HCT116 (cell line): ENCODE measurements at places on chromosomes 6 and 20. TPM values are rescaled to one million over a fixed set of nuclear protein-coding genes. Genes with fewer than 3 reads are reported as not detected.

- no peak for DNase-seq
Observed at GRCh38 chr6:158060455-158061360, 79.0 kb downstream of the SYNJ2 start.

DNA sequence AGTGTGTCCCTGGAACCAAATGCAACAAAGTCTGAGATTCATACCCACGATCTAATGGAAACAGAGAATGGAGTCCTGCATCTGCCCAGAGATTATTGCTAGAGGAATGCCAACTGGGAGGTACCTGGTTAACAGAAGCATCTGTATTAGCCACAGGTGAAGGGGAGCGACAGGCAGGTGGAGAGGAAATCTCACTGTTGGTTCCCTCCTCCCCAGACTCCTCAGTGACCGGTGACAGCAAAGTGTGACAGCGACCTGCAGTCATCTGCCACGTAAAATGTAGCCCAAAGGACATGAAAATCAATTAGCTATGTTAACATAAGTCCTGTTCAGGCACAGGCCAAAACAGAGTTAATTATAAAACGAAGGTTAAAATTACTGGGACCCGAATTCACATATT is 336.6 kb downstream of the SYNE1 start:
- DNase-seq: no peak

The FAM209B gene
- not detected for total RNA-seq

The ISM1 gene
- total RNA-seq: 0.37 TPM

- no peak for DNase-seq
Observed at GRCh38 chr6:42923666-42924065, 5.6 kb upstream of the CNPY3 start.

GRCh38 chr6:165930668-165931214 is 236.9 kb downstream of the TBXT start:
- no peak for DNase-seq

DNA sequence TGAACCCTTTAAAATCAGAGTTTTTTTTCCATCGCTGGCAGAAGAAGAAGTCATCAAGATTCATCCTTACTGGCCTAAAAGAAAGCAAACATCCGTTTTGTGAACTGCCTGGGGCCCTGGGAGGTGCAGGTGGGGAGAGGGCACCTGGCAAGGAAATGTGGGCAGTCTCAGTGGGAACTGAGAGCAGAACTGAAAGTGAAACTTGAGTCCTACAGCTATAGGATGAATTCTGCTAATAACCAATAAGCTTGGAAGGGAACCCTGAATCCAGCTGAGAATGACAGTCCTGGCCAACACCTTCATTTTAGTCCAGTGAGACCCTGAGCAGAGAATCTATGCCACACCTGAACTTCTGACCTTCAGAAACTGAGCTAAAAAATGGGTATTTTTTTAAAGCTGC is 130.1 kb upstream of the ASCC3 start:
- DNase-seq: no peak

DNA sequence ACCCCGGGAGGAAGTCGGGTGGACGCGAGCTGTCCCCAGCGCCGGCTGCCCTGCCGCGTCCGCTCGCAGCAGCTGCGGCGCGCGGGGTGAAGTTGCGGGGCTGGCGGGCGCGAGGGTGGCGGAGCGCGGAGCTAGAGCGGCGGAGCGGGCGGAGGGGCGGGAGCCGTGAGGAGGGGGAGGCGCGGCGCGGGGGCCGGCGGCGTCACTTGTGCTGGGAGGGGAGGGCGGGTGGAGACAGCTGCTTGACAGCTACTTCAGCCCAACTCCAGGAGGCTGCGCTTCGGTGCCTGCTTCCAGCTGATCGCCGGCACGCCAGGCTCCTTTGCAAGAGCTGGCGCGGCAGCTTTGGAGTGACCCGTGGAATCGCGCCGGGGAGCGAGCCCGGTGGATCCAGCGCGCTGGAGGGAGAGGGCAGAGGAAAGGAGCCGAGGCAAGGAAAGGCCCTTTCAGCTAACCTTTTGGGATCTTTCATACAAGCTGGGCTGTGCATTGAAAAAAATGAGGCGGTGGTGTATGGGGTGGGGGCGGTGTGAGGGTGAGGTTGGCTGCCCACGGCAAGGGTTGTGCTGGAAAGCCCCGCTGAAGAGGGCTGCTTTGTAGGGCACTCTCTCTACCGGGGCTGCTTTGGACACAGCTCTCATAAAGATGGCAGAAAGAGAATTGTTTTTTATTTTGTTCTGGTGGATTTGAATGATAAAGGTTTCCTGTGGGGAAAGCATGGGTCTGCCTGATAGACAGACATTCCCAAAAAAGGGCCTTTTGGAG is 24.6 kb downstream of the RIPOR2 start:
- DNase-seq: no peak

- no peak for DNase-seq
Observed at GRCh38 chr20:5835321-5835821, 85.2 kb downstream of the SHLD1 start.

DNA sequence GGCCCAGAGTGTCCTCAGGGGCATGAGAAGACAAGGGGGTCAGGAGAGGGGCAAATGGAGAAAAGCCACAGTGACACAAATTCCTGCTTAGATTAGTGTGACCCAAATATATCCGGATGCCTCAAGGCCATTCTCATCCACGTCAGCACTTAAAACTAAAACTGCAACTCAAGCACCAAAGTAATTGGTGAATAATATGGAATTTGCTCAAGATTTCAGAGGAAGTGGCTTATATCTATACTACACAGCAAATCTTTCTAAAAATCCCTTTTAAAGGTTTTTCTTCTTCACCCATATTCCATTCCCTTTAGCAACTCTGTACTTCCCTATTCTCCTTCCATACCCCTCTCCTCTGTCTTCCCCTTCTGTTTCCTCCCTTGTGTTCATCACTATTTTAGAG is 15.2 kb downstream of the DEF6 start:
- no peak for DNase-seq

DNA sequence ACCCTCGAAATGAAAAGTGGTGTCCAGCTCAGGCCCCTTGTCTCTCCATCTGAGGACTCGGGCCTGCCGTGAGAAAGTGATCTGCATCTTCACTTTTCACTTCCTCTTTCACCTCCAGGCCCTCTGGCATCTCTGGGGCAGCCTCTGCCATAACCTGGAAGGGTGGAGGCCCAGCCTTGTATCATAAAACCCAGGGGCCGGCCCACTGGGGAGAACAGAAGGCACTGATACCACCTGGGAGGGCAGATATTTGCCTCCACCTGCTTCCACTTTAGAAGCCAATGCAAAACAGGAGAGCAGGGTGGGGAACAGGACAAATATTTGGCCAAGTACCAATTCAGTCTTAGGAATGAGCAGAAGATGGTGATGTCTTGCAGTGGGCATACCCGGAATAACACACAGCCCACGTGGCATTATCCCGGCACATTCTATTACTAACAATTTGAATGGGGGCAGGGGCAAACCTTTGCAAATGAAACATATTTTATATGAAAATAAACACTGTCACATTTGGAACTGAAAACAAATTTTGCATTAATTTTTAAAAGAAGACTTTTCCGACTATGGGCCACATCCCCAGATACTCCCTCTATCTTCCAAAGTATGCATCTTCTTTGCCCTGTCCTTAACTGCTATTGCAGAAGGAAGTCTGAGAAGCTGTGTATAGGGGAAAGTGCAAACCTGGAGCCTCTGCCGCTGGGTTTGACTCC is 69.2 kb upstream of the TBC1D7 start:
- no peak for DNase-seq

The MEI4 gene
- total RNA-seq: not detected

DNA sequence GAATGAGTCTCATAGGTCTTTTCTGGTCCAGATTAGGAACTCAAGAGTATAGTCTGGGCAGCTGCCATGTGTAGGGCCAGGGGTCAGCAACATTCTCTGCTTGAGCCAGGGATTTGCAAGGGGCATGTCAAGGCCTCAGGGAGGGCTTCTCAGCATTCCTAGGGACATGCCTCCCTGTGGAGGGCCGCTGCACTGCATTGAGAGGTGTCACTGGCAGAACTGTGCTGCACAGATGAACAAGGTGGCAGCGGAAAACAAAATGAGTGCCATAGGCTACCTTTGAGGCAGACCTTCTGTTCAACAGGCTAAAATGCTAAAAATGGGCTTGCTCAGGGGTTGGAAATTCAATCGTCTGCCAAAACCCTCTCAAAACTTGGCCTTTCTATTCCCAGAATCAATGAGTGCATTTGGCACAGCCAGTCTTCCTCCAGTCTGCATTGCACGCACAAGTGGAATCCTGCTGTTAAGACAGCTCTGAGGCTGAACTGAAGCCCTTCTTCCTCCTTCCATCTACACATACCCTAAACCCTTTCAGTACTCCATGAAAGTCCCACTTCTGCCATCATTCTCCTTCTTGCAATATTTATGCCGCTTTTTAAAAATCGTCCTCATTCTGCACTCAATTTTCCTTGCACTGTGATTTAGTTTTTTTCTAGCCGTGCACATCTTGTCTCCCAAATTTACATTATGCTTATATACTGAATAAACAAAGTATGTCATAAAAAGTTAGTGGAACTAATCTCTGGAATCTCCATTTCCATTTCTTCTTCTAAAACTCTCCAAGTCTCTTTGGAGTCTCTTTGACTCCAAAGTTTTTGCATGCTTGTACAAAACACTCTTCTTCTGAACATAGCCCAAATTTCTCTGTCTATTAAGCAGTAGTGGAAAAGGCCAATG is 51.7 kb downstream of the SLC26A8 start:
- no peak for DNase-seq

- DNase-seq: no peak
Observed at GRCh38 chr6:38364775-38365174, 275.0 kb downstream of the BTBD9 start.

- no peak for DNase-seq
Observed at GRCh38 chr6:101465863-101466262, 72.4 kb downstream of the GRIK2 start.

- no peak for DNase-seq
Observed at GRCh38 chr6:18078866-18079265, 43.6 kb downstream of the NHLRC1 start.

- DNase-seq: no peak
Observed at GRCh38 chr6:169669889-169670288, 31.9 kb downstream of the WDR27 start.

- DNase-seq: no peak
Observed at GRCh38 chr6:25958700-25959162, 3.9 kb upstream of the TRIM38 start.

The CLPSL2 gene
- total RNA-seq: 1.7 TPM

GRCh38 chr6:102950967-102951366 is 1557.5 kb downstream of the GRIK2 start:
- DNase-seq: no peak

- DNase-seq: no peak
Observed at GRCh38 chr6:31979238-31979898, 2.5 kb upstream of the C4A start.

DNA sequence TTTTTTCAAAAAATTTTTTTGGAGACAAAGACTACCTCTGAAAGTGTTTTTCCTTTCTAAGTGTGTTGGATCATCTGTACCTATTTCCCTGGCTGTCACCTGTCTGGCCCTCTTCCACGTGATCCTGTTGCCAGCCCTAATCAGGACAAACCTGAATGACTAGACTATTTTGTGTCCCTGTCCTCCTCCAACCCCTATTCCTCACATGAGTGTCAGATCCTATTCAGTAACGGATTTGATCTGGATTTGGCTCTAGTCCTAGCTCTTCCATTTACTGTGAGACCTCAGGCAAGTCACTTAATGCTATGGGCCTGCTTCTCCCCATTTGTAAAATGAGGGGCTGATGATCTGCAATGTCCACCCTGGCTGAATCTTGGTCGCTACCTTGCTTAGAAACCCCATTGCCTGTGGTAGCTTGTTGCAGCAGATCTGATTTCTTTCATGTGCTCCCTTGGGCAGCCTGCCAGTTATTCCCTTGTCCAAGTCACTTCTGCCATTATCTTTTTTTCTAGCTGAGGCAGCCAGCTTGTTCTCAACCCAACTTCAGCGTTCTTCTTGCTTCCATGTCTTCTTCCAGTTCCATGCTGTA is 4.8 kb downstream of the PHF20 start:
- no peak for DNase-seq

GRCh38 chr6:113115196-113115595 is 741.9 kb upstream of the MARCKS start:
- no peak for DNase-seq

The ZC2HC1B gene
- total RNA-seq: not detected
